SW480 (cell line): ENCODE measurements at places on chromosomes 5 and 9.

- DNase-seq = peak; percentile 94
Measured at GRCh38 chr5:176492431-176492830, 44.2 kb downstream of the FAF2 start.

DNA sequence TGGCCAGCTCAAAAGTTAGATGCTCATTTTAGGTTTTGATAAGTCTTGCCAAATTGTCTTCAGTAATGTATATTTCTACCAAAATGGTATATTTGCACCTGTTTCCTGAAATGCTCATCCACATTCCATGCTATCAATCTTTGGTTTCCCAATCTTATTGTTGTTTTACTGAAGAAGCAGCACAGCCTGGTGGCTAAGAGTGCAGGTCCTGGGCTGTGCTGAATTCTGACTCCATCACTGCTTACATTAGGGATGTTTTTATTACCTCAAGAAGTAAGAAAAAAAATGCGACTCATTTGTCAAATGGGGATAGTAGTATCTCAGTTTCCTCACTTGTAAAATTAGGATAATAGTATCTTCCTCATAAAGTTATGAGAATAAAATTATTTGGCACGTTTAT, 13.6 kb upstream of the S100Z start:
- no peak for DNase-seq

DNA sequence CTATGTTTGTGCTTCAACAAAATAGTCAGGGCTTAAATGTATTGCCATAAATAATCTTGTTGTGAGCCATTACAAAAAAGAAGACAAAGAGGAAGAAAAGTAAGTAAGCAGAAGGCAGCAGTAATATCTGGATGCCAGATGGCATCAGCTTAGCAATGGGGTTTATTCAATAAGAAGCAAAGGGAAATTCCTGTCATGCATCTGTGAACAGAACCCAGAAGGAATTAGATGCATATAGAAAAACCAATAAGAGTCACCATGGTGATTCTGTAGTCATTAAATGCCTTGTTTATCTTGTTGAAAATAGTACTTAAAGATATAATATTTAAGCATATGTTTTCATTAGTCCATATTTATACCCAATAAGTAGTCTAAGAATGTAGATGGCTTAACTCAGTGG, 216.0 kb downstream of the ADAMTSL1 start:
- DNase-seq = no peak

DNA sequence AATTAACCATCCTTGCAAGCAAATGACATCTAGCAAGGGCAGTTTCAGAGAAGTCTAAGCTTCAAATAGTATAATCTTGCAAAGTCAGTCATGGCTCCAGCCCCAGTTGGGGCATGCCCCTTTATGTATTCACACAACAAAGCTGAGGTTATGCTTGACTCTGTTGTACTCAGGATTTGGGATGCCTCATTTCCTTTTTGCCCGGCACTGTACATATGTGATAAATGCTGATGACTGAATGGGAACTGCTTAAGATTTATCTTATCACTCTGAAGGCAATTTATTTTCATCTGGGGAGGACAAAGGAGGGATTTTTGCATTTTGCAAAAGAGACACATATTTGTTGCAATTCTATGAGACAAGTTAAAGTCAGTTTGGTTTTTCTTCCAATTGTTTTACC, 219.2 kb downstream of the TRPM3 start:
- DNase-seq = no peak

GRCh38 chr9:7862170-7862569, 62.6 kb upstream of the DMAC1 start:
- peak; percentile 12 for DNase-seq

DNA sequence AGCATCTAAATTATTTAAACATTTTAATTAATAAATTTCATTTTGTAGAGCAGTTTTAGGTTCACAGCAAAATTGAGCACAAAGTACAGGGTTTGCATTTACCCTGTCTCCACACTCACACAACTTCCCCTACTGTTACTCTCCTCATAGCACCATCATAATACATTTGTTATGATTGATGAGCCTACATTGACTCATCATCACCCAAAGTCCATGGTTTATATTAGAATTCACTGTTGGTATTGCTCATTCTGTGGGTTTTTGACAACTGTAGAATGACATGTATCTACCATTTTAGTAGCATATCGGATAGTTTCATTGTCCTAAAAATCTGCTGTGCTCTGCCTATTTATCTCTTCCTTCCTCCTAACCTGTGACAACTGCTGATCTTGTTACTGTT, 411.1 kb upstream of the MPDZ start:
- no peak for DNase-seq

- DNase-seq = no peak
Measured at GRCh38 chr5:144812763-144813162, 642.1 kb downstream of the KCTD16 start.

DNA sequence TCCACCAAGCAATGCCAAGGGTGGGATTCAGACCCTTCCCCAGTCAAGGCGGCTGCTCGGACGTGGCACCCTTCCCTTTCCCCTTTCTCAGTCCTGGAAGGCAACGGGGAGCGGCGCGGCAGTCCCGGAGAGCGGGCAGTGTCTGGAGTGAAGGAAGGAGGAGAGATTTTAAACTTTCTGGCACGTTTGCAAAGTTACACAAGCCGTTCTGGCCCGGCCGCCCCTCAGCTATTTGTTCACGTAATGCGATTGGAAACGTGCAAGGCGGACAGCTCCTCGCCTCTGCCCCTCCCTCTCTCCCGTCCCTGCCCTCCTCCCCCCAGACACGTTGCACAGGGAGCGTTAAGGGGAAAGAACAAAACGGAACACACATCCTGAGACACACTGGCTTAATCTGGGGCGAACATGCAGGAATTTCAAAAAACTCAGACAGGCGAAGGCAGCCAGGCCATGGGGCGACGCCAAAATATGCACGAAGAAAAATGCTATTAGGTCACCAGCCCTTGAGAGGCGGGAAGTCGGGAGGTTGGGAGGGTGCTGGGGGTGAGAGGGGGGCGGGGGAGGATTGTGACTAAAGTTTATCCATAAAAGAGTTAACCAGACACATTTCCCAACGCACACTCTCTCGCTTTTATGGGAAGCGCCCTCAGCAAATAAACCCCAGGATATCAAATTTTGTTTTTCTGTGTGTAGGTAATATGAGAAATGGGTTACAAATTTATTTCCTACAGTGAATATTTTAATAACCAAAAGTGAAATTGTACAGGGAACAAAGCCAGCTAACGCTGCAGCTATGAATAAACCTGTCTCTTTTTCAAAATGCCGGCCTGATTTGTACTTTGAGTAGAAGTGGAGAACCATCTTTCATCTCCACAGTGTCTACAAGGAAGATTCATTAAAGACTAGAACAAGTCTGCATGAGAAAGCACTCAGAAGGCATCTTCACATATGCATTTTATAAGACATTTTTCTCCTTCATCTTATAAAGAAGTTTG, at the start of gene LOX:
Gene LOX, minus strand, starts transcription at position 144 of the 995 bp plus-strand sequence. CDS start 274 bp downstream, outside the sequence.
- DNase-seq = peak; percentile 22

DNA sequence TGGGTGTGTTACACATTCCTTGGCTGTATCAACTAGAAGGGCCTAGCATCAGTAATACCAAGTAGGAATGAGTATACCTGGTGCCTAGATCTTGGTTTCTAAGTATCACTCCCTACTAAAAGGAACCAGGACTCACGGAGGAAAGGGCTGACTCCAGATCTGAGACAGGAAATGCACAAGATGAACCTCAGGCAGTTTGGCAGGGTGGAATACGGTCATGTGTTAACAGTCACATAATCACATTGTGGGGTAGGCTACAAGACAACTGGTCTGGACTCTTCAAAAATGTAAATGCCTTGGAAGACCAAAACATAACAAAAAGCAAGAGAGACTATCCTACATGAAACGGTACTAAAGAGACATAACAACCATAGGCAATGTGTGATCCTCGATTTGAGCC, 158.8 kb downstream of the CRB2 start:
- DNase-seq = no peak

DNA sequence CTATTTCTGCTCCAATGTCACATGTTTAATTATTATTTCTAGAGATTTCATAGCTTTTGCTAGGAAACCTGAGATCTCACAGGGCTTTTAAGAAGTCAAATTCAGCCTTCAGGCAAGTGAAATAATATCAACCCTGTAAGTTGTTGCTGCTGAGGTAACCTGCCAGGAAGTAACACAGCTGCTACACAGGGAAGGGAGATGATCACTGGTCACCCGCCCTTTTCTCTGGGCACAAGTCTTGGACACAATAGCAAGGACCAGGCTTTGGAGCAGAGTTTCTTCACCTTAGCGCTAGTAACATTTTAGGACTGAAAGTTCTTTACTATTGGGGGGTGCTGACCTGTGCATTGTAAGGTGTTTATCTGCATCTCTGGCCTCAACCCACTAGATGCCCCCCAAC, 50.1 kb downstream of the PTTG1 start:
- DNase-seq = no peak

DNA sequence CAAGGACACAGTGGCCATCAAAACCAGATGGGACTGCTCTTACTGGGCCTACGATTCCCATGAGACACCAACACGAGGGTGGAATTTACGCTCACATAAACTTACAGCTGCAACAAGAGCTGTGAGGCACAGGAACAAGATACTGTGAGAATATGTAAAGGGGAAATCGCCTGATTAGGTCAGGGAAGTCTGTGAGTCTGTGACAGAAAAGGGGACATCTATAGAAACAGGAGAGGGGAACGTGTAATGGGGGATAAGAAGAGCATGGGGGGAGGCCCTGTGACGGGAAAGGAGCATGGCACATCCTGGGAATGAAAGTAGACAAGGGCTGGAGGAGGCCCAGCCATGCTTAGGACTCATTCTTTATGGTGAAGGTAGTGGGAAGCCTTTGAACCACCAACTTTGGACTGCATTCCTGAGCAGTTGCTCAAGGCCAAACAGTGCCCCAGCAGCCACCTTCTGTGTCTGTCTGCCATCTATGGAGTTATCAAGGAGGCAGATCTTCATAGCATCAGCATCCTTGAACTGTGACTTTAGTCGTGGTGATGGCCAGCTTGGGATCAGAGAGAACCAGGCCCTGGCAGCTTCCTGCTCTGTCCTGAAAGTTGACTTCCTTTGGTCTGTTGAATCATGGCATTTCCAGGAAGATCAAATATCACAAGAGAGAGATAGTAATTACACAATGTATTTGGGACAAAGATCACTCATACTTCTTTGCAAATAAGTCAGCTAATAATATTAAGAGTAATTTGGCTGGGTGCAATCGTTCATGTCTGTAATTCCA, 87.9 kb upstream of the FAM169A start:
- no peak for DNase-seq

DNA sequence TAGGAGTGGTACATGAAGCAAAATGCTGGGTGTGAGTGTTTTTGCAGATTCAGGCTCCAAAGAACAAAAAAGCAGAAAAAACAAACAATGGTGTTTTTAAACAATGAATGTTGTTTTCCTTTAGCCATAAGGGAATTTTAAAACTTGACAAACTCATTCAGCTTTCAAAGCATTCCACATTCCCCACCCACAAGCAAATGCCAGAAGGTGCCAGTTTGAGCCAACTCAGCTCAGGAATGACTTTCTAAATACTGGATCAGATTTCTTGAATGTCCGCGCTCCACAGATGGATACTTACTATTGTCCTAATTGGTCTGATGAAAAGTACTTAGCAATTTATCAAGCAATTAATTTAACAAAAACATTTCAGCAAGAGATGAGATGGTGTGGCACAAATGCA, 12.9 kb upstream of the MOB3B start:
- no peak for DNase-seq

- no peak for DNase-seq
Measured at GRCh38 chr5:9519537-9519936, 26.3 kb downstream of the SEMA5A start.

DNA sequence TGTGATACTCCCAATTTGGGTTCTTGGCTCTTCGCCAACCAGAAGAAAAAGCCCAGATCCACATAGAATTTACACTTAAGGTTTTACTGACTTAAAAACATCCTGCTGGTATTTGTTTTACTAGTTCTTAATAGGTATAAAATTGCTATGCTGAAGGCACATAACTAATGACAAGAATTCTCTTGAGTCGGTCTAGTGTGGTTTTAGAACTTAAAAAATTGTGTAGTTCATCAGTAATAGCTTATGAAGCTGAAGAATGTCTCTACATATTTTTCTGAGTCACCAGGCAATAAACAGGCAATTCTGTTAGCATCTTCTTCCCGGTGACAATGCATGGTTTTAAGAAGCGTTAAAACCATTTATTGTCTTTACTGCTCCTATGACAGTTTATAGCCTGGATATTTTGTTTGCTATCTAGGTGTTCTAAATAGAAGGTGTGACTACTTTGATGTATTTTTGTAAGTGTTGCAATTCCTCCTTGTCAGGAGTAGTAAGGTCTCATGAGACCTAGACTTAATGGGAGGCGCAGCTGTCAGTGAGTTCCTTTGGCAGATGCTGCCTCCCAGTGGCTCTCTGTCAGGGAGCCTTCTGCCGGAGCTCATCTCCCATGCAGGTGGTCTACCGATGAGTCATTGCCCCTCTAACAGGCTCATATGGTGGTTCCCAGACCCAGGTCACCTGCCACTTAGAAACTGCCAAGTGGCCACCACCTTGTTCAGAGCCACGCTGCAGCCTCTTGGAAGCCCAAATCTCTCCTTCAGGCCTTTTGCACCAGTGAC, 173.8 kb downstream of the MAST4 start:
- DNase-seq = peak; percentile 8

DNA sequence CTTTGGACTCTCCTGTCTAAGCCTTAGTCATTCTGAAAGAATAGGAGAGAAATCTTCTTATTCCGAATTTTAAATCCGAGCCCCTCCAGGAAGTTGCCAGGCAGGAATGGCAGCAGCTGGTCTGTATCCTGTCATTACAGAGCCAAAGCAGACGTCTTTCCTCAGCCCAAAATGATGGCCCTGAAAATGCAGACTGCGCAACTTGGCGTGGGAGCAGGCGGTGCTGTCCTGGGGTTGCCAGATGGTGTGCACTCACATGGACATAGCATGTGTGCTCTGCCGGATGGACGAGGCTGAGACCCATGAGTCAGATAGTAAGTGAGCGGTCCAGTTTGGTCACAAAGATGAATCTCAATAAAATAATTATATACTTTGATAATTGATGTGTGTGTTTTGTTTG, 410.4 kb downstream of the KCTD16 start:
- no peak for DNase-seq

DNA sequence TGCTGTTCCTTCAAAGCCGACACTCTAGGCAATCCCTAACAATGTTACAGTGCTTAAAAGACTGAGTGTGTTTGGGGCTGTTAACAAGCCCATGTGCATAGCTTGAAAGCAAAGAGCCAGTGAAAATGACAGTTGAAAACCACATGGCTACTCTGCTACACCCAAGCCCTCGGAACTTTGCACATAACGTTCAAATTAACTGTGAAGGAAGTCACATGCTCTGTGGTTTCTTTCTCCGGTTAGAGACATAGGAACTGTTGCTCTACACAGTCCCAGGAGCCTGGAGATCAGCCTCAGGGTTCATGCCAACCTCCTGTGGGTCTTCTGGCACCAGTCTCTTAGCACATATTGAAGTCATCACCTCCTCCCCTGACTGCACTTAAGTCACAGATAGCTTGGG, 51.1 kb downstream of the C9orf152 start:
- DNase-seq = no peak

GRCh38 chr9:74951725-74952151, 974 bp downstream of the C9orf40 start:
- DNase-seq = peak; percentile 58

GRCh38 chr9:118023644-118024043, 319.4 kb downstream of the TLR4 start:
- no peak for DNase-seq

- peak; percentile 46 for DNase-seq
Measured at GRCh38 chr9:2015581-2016407, 647 bp downstream of the SMARCA2 start.

- DNase-seq = no peak
Measured at GRCh38 chr5:115050866-115051265, 118.8 kb downstream of the TRIM36 start.

GRCh38 chr9:117116084-117116483, 298.8 kb downstream of the ASTN2 start:
- DNase-seq = no peak
